ENCODE measurements at places on chromosomes 5 and 9. TPM values are rescaled to one million over a fixed set of nuclear protein-coding genes. Genes with fewer than 3 reads are reported as not detected.

The EPB41L4B gene
- polyA plus RNA-seq = not detected

The ZFP37 gene
- polyA plus RNA-seq = 0.38 TPM

- DNase-seq = no peak
Observed at GRCh38 chr5:178536541-178537466, 53.4 kb downstream of the COL23A1 start.

DNA sequence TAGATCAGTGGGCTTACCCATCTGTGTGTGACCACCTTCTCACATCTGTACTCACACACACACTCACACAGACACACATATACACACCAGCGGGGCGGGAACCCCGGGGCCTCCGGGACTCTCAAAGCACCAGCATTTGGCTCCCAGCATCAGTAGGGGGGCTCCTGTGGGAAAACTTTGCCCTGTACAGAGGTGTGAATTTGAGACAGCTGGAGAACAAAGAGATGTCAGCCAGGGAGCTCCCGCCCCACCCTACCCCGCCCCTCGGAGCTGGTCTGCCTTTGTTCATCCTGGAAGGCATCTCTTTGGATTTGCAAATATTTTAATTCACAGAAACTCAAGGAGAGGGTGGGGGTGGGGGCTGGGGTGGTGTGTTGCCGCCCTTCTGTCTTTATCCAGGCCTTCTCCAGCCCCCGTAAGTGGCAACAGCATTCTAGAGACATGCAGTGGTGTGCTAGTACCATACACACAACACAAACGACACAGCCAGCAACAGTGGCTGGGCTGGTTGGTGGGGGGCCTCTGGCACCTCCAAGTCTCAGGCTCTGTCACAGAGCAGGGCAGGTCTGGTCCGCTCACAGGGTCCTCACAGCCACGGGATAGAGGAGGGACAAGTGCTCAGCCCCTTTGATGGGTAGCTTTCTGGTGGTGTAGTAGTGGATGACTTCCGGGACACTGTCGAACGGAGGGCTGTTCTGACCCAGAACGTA, 15.5 kb upstream of the SLC25A51 start:
- no peak for DNase-seq

GRCh38 chr5:179303451-179304200, 41.6 kb downstream of the ADAMTS2 start:
- no peak for DNase-seq
